NCI-H345 (cell line): ENCODE measurements at places on chromosomes 2 and 18.

GRCh38 chr18:58789876-58790240 is 74.8 kb upstream of the ZNF532 start:
- DNase-seq: no peak

- DNase-seq: no peak
These were observed 64.0 kb upstream of the MCFD2 start for GRCh38 chr2:46979571-46979979.

- no peak for DNase-seq
These were observed 125.5 kb downstream of the ANKRD44 start for GRCh38 chr2:197184959-197185586.

DNA sequence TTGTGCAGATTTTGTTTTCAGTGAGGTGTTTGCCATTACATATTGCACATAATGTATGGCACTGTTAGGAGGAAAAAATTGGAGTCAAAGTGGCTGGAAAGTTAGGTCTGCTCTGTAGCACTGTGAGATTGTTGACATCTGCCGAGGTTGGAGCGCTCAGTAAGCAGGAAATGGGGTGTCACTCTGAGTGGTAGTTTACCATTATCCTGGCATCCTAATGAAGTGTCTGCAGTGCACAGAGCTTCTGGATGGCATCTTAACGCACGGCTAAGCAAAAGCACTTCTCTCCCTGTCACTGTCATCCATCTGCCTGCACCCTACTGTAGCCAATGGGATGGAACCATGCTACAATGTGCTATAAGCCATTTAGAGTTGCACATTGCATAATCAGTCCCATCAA is 561.9 kb downstream of the ARHGAP15 start:
- DNase-seq: peak; percentile 78

DNA sequence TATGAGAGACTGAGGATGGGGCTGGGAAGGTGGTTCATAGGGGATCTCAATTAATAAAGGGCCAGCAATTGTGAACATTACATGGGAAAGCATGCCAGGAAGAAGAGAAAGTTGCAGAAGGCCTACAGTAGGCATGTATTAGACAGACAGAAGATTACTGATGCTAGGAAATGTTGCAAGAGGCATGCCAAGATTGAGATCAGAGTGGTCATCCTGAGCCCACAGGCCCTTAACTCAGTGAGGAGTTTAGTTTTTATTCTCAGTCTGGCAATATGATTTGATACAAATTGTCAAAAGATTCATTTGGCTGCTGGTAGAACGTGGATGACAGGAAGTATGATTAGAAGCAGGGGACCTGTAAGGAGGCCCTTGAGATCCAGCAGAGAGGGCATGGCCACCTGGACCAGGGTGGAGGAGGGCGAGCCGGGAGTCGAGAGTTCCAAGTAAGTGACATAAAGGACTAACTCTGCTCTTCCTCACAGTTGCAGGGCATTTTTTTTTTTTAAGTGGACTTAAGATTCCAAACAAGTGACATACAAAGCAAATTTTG is 54.9 kb downstream of the EPHA4 start:
- DNase-seq: no peak

DNA sequence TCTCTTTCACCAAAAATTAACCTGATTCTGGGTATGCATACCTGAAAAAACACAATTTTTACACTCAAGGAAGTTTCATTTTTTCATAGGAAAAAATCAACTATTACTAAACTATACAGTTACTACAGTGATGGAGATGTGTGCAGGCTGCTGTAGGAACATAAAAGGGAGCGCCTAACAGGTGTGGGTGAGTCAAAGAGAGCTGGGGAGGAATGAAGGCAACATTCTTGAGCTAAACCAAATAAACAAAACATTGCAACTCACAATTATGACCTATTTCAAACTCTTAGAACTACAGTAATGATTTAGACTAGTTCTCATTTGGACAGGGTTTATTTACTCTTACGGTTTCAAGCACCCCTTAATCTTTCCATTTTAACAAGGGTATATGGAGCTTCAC is 13.4 kb upstream of the CLASP1 start:
- no peak for DNase-seq

DNA sequence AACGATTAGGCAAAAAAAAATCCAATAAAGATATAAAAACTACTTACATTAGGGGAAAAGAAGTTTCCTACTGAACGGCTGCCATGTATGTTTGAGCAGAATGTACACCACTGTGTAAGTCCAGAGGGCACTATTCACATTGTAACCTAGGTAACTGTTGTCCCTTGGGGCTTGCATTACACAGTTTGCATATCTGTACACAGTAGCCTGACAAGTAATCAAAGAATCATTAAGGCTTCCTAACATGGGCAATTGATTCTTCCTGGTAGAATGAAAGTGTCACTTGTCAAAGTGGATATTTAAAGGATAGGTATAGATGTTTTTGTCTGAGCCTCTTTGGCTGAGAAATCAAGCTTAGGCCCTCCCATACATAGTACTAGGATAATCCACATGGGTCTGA is 39.1 kb downstream of the PLEK start:
- DNase-seq: peak; percentile 11

DNA sequence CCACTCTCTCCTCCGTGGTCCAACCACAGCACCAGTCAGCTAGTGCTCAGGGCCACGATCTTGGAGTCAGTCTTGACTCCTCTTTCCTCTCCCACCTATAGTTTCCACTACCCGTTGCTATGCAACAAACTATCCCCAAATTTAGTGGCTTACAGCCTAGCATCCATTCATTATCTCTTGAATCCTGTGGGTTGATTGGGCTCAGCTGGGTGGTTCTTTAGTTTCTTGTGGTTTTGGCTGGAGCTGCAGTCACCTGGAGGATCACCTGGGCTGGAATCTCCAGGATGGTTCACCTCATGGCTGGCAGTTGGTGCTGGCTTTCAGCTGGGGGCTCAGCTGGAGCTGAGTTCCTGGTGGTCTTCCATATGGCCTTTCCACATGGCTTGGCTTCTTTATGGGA is 149.9 kb downstream of the ASB1 start:
- no peak for DNase-seq

GRCh38 chr2:68438455-68439303 is 28.4 kb downstream of the FBXO48 start:
- no peak for DNase-seq

- DNase-seq: no peak
These were observed 199.9 kb upstream of the PKDCC start for GRCh38 chr2:41847744-41848441.

DNA sequence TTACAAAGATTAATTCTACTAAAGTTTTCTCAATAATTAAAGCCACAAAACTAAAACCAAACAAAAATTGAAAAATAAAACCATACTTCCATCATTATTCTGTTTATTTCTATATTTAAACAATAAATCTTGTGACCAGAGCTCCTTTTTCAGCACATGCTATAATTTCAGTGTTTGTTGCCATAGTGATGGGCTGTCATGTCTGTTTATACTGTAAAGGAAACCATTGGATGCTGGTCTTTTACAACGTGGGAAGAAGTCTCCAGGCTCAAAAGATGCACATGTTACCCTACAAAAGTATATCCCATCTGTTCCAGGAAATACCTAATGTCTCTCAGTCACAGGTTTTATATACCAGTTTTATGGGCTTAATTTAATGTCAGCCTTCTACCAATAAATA is 100.1 kb upstream of the MC2R start:
- no peak for DNase-seq

- DNase-seq: no peak
These were observed 211.0 kb downstream of the AKAIN1 start for GRCh38 chr18:4986066-4986465.

- peak; percentile 56 for DNase-seq
These were observed 797 bp downstream of the CTIF start for GRCh38 chr18:48539406-48540250.

GRCh38 chr2:1915196-1915595 is 170.9 kb upstream of the PXDN start:
- no peak for DNase-seq

DNA sequence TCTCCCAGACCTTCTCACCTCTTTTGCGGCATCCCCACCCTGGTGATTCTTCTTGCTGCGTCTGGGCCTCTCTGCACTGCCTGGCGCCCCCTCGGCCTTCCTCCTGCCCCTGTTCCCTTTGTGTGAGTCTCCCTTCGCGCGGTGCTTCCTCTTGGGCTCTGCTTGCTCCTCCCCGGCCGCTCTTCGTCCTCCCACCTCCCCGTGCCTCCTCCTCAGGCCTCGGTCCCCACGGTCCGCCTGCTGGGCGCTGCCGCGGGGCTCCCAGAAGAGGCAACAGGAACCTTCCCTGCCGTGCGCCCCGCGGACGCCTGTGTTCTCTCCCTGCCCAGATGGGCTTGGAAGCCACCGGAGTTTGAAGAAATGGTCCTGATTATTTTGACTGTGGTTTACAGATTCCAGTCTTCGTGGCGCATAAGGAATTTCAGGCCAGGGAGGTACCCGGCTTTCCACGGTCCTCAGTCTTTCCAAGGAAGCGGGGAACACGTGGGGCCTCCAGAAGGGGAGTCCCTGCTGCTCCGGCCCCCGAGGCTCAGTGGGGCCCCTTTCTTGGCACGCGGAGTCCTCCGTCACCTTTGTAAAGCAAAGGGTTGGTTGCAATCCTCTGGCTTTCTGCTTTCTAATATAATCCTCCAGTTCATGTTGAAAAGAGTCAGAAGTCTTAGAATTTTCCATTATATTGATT is 13.1 kb downstream of the RNU2-63P start:
- no peak for DNase-seq

DNA sequence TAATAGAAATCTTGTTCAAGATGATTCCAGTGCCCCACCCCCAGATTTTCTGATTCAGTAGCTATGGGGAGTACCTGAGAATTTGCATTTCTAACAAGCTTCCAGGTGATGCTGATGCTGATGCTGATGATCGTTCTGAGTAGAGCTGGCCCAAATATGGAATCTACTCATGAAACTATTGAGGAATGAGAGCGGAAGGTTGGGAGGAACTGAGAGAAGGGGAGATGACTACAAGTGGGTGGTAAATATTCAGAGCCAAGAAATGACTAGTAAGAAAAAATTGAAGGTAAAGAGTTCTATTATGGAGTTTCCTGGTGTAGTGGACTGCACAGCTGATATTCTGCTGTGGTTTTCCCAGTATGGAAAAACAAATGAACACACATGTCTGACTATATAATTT is 235.4 kb upstream of the FN1 start:
- DNase-seq: no peak

GRCh38 chr2:206273905-206274304 is 558 bp upstream of the ZDBF2 start:
- no peak for DNase-seq

GRCh38 chr2:220315098-220315823 is 687.8 kb downstream of the SLC4A3 start:
- no peak for DNase-seq

GRCh38 chr2:175463589-175464310 is 282.2 kb upstream of the ATP5MC3 start:
- DNase-seq: no peak

- no peak for DNase-seq
These were observed 38.5 kb downstream of the AGAP1 start for GRCh38 chr2:235532307-235532706.

GRCh38 chr2:60759654-60760053 is 3.6 kb downstream of the PAPOLG start:
- DNase-seq: peak; percentile 97

GRCh38 chr2:180222644-180223043 is 215.5 kb upstream of the CWC22 start:
- DNase-seq: no peak

GRCh38 chr18:44672506-44672905 is 8.2 kb upstream of the SETBP1 start:
- no peak for DNase-seq

GRCh38 chr2:74632209-74632938 is 15.8 kb downstream of the M1AP start:
- DNase-seq: no peak

- no peak for DNase-seq
These were observed 167.2 kb upstream of the MGAT5 start for GRCh38 chr2:134086594-134087219.

- DNase-seq: no peak
These were observed 288.3 kb downstream of the RDH14 start for GRCh38 chr2:18272148-18272494.

GRCh38 chr2:145029873-145030272 is 510.0 kb upstream of the ZEB2 start:
- no peak for DNase-seq

GRCh38 chr18:9926977-9927376 is 13.2 kb downstream of the VAPA start:
- DNase-seq: no peak

DNA sequence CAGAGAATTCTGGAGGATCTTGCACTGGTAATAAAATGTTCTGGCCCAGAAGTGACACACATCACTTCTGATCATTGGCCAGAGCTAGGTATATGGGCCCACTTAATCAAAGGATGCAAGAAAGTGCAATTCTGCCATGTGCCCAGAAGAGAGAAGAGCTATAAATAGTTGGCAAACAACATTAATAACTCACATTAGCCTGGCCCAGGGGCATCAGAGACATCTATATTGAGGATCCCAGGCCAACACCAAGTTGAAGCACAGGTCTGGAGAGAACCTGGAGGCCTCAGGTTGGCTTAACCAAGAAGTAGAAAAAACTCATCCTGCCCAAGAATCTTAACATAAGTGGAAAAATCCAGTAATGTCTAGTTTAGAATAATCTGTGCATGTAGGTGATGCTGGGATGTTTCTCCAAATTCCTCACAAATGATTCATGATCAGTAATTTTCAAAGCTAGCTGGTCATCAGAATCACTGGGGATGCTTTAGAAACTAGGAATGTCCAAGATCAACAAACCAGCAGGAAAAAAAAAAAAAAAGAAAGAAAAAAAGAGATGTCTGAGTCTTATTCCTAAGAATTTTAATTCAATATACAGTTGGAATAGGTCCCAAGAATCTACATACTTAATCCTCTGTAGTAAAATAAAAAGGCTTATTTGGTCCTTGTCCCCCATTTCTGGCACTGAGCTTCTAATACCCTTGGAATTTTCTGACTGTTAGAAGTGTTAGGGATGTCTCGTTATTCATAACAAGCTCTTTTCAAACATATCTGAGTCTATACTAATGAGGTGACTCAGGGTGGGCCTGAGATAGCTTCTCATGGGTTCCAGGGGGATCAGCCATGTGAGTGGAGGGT is 35.0 kb upstream of the EVA1A start:
- DNase-seq: no peak

GRCh38 chr2:23656597-23656973 is 270.3 kb downstream of the ATAD2B start:
- no peak for DNase-seq

DNA sequence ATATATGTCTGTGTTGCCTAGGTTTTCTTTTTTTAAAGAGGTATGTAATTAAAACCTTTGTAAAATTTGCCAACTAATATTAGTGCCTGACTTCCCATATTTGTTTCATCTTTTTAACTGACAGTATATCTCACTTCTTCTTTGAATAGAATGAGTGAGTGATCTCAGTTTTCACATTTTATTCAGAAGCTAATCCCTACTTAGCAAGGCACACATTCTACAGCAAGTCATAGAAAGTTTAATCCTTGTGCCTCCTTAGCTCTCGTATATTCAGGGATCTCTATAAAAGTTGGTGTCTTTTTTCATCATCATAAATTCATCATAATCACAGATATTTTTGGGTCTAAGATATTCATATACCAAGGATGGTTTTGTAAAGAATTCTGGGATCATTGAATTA is 66.6 kb downstream of the RIF1 start:
- DNase-seq: no peak

DNA sequence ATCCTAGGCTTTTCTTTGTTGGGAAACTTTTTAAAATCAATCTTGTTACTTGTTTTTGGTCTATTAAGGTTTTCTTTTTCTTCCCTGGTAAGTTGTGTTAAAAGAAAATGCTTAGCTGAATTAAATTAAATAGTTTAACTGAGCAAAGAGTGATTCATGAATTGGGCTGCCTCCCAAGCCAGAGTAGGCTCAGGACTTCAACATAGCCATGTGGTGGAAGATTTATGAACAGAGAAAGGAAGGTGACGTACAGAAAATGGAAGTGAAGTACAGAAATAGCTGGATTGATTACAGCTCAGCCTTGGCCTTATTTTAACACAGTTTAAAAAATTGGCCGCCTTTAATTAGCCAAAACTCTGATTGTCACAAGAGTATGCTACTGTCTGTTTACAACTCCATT is 27.9 kb upstream of the GALNT5 start:
- DNase-seq: no peak
